ENCODE measurements at places on chromosomes 11 and 22.

- peak; percentile 76 for DNase-seq
Observed at GRCh38 chr11:74702383-74703007, 28.7 kb downstream of the CHRDL2 start.

DNA sequence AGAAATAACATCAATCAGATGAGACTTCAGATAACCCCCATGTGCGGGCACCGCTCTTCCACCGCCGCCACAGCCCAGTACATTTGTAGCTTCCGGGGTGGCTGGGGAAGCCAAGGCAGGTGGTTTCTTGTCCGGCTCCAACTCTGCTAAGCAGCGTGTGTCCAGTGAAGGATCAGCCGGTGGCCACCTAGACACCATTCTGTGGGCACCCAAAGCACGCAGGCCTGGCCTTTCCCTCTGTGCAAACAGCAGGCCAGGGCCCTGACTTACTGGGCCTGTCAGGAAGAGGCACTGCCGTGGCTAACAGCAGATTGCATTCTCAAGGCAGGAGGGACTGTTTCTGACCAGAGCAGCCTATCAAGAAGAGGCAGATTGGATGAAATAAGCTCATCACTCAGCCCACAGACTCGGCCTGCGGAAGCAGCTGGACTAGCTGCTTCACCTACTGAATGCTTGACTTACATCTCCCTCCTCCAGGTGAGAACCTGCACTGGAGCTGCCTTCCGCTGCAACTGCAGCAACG is 74.8 kb downstream of the ETS1 start:
- no peak for DNase-seq

DNA sequence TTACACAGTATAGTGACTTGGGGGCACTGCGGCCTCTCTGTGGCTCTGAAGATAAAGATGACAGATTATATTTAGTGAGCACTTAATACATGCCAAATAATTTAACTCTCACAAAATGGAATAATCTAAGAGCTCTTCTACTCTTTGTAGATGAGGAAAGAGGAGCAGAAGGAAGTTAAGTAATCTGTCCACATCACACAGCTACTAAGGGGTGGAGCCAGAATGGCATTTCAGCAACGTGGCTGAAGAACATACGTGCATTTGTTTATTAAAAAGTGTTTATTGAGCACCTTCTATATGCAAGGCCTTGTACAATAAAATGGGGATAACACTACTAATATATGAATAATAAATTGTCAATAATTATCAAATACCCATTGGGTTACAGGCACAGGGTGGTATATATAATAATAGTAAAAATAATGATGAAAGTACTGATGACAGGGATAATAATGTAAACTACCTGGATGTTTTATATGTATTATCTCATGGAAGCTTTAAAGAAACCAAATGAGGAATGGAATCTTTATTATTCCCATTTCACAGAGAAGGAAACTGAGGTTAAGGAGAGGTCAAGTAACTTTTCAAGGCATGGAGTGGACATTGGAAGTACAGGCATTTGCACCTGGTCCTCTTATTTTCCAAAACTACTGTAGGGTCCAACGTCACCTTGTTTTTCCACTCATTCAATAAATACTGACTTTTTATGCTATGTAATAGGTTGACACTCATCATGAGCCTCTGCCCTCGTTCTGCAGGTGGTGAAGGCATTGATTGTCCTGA is 38.0 kb upstream of the IL17RA start:
- no peak for DNase-seq

DNA sequence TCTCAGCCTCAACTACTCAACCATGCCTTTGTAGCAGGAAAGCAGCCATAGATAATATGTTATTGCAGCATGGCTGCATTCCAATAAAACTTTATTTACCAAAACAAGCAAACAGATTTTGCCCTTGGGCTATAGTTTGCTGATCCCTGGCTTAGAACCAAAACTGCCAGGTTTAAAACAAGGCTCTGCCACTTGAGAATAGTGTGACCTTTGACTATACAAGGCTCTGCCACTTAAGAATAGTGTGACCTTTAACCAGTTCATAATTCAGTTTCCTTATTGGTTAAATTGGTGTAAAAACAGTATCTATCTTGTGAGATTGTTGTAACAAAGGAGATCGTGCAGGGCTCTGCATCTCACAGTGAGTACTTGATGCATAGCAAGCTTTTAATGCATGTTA is 217.3 kb upstream of the MTNR1B start:
- no peak for DNase-seq

GRCh38 chr11:69385832-69386427 is 92.0 kb downstream of the MYEOV start:
- DNase-seq, result no peak

GRCh38 chr11:100663996-100664395 is 23.1 kb upstream of the ARHGAP42 start:
- DNase-seq, result no peak

GRCh38 chr22:29320546-29320945 is 5.0 kb upstream of the RASL10A start:
- DNase-seq, result no peak

- no peak for DNase-seq
Observed at GRCh38 chr22:50461979-50462540, 12.8 kb downstream of the SBF1 start.

DNA sequence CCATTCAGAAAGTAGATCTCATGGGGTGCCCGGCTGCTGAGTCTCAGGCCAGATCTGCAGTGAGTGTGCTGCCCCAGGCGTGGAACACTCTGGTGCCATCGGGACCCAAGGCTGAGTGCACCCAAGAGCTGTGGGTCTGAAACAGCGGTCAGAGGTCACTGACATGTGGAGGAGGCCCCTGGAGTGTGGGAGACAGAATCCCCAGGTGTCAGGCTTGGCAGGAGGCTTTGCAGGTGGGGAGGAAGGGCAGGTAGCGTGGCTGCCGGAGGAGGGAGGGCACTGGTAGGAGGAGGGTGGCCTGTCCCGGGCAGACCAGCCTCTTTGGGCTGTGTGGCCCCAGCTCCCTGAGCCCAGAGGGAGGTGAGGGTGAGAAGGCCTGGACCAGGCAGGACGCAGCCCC is 31.7 kb upstream of the KRTAP5-6 start:
- no peak for DNase-seq

DNA sequence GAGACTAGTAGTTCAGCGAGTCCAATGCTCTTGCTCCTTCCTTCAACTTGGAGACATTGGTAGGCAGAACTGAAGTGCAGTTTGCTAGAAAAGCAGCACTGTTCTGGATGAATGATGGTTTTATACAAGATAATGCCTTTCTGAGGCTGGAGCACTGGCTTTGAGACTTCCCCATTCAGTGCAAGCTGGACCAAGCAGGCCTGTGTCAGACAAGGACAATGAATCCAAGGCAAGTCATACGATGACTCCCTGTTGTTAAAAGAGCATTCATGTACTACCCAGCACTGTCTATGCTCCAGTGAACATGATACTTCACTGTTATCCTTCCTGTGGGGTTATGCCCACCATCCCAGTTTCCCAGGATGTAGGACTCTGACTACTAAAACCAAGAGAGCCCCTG is 242.3 kb upstream of the RAG2 start:
- DNase-seq, result no peak

DNA sequence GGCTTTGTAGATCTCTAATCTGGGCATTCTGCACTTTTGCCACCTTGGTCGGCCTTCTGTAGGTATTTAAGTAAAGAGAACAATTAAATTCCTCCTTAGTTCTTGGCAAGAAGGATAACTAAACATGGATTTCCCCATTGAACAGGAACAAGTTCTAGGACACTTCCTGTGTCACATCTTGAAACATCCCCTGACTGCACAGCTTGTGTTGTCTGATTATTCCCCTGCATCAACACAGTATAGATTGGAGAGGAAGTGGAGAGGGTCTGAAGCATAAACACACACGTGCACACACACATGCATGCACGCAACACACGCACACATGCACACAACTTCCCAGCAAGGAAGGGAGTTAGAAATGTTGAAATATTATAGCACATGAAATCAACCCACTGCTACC is 8.6 kb downstream of the ISX start:
- no peak for DNase-seq

DNA sequence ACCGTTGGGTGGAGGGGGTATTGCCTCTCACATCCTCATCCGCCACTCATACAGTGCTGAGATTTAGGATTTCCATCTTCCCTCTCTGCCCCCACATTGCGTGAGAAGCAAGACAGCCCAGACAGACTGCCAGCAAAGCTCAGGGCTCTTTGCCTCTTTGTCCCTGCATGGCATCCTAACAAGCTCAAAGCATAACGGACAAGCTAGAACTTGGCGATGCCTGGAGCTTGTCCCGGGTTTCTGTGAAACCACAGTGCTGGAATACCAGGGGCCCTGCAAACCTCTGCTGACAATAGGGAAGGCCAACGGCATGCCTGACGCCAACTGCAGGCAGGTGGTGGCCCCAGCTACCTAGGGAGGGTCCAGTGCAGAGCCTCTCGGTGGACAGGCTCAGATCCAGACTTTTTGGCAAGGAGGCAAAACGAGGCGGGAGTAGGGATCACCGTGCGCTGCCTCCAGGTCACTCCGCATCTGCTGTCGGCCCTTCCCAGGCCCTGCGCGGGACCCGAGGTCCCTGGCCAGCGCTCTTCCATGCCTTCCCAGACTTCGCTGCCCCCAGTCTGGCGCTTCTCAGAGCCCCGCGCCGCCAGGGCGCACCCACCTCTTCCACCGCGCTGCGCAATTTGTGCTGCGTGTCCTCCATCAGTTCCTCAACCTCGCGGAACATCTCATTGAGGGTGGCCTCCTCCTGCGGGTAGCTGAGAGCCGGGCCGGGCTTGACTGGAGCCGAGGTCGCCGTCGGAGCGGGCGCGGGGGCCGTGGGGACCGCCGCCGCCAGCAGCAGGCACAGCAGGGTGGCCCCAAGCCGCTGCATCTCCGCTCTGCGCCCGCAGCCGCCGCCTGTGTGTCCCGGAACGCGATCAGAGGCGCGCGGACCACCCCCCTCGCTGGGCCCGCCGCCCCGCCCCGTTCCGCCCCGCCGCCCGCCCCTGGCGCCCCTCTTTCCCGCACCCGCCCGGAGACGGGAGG is at the start of gene DKK3:
DKK3 (minus strand) TSS at position 858 of the 969 bp plus-strand sequence; CDS start at position 814, 44 bp downstream.
- DNase-seq, result peak; percentile 38

DNA sequence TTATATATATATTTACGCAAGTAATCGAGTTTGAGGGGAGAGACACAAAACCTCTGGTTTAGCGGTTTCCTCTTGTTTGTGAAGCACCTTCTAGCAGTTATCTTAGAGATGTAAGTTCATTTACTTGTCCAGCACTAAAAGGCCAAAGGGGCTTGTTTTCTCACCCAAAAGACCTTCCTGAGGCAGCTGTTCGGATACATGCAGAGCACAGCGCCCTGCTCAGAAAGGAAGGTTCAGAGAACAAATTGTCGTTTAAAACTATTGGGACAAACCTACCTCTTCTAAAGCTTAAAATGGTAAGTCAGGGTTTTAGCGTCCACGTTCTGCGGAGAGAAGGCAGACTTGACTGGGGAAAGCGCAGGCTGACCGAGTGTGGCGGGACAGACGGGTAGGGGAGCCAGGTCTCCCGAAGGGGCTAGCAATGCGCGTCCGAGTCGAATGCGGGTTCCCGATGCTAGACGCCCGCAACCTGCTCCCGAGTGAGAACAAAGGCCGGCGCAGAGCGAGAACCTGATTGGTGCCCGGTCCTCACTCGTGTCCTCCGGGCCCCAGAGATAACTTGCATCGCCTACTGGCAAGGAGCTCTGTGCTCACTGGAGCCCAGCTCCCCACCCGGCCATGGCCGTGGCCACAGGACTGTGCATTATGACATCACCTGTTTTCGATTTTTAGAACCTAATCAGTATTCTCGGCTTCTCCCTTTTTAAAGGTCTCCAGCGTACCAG is 1.0 kb upstream of the SESN3 start:
- DNase-seq, result no peak

DNA sequence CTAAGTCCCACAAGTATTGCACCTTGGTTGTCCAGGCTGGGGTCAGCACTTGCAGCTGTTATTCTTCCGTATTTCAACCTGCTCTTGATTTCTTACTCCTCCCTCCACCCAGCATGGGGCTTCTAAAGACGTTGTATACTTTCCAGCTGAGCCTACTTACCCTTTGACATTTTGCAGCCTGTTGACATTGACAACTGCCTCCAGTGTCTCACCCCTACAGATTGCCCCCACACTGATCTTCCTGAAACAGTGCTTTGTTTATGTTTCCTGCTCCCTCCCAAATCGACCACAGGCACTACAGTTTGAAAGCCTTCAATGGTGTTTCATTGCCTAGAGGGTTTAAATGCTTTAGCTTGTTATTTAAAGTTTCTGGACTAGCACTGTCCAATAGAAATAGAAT is 56.6 kb downstream of the FAM83F start:
- DNase-seq, result no peak

DNA sequence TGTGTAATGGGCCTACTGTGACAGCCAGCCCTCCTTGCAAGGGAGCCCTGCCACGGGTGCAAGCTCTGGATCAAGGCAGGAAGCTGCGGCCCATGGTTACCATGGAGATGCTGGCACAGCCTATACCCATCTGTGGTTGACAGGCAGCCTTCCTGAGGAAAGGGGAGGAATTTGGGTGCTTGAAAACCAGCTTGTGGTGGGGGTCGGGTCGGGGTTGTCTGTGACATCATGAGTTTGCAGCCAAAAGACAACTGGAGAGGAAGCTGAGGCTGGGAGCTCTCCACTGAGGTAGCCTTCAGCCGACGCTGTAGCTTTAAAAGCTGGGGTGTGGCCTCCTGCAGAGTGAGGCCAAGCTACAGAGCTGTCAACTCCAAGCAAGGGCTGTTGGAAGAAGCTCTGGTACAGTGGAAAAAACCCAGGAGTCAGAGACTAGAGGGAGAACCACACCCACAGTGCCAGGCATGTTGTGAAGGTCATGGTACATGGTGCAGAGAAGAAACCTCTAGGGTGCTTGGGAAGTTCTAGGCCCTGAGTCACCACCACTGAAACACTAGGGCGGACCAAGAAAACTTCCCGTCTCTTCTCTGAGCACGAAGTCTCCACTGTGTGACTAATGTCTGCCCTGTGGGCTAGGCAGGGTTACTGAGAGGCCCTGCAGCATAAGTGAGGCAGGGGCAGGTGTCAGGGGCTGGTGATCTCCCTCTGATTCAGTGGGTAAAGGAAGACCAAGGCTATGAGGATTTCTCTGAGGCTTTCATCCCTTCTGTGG is 10.8 kb upstream of the LDHA start:
- DNase-seq, result peak; percentile 99
